ENCODE measurements at places on chromosomes 4 and X.

DNA sequence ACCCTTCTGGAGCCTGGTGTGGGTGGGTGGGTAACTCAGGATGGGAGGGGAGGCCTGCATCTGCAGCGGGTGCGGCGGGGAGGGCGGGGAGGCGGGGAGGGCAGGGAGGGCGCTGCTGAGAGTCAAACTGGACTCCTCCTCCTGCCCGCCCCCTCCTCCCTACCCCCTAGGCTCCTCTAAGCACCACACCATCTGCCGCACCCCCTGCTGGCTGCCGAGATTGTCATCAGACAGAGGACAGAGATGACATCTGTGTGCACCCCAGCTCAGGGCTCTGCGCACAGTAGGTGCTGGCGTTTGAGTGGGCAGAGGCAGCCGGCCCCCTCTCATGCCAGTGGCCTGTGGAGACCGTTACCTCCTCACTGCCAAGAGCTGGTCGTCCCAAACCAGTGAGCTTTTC is 10.6 kb upstream of the HMX1 start:
- no peak for DNase-seq

DNA sequence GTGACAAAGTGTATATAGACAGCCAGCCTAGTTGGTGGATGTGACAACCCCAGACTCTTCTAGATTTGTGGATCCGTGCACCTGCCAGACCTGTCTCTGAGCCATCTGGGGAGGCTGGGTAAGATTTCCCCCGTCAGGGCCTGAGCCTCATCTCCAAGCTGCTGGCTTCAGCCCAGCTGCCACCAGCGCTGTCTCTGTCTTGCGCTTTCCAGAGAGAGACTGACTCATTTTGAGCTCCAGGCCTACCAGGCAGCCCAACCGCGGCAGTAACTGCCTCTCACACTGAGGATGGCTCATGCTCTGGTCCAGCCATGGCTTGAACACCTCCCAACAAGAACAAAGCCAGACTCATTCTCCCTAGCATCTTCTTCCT is 26.4 kb downstream of the NOP14 start:
- DNase-seq = no peak

DNA sequence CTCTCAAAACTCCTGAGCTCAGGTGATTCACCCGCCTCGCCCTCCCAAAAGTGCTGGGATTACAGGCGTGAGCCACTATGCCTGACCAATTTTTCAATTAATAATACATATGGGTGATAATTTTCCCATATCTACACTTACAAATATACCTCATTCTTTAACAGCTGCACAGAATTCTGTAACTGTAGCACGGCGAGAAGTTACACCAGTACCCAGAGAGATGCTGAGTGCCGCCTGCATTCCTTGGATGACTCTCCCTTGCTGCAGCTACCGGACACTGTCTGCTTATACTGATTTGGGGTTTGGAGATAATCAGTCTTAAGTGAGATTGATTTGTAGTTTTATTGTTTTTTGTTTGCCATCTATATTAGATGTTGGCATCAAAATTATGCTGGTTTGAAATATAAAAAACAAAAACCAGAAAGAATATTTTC is 5.8 kb downstream of the TIFA start:
- DNase-seq = no peak

DNA sequence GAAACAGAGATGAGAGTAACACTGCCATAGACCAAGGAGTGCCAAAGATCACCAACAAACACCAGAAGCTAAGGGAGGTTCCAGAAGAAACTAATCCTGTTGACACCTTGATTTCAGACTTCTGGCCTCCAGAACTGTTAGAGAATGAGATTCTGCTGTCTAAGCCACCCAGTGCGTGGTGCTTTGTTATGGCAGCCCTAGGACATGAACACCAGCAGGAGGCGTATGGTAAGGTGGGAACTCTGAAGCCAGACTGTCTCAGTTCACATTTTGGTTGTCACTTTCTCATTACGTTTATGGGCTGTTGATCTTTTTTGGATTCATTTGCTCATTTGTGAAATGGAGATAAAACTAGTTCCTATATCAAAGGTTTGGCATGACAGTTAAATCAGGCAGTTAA is 142.9 kb downstream of the DCHS2 start:
- peak; percentile 37 for DNase-seq

DNA sequence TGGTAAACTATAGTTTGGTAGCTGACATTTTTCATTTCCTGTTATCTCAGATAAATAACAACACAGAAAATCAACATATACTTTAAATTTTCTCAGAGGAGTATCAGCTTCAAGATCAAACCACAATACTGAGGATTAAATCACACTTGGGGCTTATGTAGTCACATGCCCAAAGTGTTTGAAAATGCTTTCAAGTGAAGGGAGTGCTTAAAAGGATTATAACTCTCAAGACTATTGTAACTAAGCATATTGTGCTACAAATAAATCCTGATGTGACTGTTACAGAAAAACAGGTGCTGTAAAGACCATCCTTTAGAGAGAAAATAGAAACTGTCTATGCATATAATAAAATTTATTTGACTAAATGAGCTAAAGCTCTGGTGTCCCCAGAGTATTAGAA is 887.6 kb downstream of the ADGRL3 start:
- no peak for DNase-seq

DNA sequence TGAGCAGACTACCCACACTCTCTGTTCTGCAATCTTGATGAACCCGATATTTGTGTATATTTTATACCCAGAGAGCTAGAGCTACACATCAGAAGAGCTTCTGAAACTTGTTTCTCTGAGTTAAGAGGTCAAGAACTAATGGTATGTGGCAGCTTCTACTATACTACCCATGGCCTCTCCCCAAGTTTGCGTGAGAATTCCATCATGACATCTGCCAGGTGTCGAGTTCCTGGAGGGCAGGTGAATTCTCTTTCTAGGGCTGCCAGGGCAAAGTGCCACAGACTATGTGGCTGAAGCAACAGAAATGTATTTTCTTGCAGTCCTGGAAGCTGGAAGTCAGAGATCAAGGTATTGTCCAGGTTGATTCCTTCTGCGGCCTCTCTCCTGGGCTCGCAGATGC is 4.4 kb downstream of the SORCS2 start:
- DNase-seq = no peak

DNA sequence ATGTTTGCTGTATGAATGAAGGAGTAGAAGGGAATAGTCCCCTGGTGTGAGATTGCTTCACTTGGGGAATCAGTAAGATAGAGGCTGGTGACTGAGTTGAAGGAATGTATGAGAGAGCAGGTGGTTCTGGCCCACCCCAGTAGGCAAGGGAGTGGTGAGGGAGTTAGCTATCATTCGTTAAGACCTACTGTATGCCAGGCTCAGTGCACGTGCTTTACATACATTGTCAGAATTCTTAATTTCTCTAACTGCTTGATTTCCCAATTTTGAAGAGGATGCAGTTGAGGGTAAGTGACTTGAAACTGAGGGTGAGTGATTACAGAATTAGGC is 700 bp downstream of the VMA21 start:
- no peak for DNase-seq
